ENCODE measurements at places on chromosomes 7 and 10.

DNA sequence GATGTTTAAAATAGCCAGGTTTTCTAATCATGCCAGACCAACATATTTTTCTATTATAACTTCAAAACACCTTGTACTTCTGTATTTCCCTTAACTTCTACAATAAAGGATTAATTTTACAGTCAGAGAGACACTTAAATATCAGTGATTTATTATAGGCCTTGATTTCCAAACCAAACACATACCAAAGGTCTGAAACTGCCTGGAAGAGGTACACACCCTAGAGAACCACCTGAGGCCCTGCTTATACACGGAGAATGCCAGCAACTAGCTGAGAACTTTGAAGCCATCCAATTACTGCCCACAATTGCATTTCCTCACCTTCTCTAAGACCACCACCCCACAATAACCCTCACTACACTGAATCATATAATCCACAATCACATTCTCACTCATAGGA lies 4.9 kb downstream of the CCDC6 start:
- no peak for DNase-seq

- no peak for DNase-seq
Measured at GRCh38 chr10:130025811-130026485, 61.9 kb upstream of the EBF3 start.

- no peak for DNase-seq
Measured at GRCh38 chr7:128045766-128046165, 14.5 kb upstream of the LRRC4 start.

DNA sequence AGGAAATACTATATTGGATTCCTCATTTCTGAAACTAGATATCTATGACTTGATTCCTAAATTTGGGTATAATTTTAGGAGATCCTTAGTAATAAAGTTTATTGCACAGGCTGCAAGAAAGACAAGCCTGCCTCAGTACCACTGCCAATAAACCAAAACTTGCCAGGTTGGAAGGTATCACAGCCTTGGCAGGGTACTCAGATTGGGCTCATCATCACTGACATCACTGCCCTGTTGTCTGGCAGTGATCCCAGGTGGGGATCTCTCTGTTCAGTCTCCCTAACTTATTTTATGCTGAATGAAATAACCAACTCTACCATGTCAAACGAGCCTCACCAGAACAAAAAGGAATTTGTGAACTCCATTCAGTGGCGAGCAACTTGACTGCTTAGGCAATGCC lies 18.8 kb downstream of the FIGNL1 start:
- DNase-seq = no peak

DNA sequence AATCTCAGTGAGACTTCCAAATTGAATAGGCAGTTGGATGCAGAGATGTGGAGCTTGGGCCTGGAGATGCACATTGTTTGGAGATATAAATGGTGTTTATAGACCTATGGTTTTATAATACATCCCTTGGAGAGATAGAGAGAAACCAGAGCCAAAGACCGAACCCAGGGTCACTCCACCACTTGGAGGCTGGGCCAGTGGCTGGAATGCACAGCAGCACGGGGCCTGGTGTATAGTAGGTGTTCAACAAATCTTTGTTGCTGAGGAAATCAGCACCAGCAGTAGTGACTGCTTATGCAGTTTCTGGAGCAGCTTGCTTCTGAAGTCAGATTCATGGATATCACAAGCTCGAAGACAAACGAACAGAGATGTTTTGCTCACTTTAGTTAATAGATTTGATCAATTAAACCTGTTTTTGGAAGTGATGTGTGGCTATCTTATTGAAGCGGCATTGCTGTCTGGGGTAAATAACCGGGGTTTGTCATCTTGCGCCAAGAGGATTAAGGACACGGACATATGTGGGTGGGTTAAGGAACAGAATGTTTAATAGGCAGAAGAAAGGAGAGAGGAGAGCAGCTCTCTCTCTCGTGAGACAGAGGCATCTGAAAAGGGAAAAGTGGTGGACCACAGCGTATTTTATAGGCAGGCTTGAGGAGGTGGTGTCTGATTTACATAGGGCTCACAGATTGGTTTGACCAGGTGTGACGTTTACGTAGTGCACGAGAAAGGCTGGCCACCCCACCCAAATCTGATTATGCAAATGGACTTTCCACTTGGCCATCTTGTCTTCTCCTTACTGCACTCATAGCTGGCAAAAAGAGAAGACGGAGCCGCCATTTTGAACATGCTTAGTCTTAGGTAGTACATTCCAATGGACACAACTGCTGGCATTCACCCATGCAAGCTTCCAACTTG lies 11.1 kb downstream of the RBP4 start:
- no peak for DNase-seq

GRCh38 chr10:20110125-20111100 lies 294.2 kb downstream of the PLXDC2 start:
- no peak for DNase-seq

DNA sequence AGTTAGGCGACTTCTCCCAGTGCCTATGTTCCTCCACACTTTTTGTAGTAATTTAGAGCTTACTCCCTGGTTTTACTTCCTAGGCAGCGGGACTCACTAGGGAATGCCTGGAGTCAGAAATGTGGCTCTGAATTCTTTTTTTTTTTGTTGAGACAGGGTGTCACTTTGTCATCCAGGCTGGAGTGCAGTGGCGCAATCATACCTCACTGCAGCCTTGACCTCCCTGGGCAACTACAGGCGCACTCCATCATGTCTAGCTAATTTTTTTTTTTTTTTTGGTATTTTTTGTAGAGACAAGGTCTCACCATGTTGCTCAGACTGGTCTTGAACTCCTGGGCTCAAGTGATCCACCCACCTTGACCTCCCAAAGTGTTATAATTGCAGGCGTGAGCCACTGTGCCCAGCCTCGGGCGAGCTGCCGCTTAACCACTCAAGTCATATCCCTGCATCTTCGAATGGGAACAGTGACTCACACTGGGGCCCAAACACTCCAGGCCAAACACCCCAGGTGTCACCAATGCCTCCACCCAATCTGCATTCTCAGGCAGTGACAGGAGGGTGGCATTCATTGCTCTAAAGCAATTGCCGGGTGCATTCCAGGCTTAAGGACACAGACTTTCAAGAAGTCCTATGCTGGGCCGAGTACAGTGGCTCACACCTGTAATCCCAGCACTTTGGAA lies 19.6 kb downstream of the RGS10 start:
- no peak for DNase-seq

- no peak for DNase-seq
Measured at GRCh38 chr10:35103882-35104281, 13.7 kb upstream of the CUL2 start.

DNA sequence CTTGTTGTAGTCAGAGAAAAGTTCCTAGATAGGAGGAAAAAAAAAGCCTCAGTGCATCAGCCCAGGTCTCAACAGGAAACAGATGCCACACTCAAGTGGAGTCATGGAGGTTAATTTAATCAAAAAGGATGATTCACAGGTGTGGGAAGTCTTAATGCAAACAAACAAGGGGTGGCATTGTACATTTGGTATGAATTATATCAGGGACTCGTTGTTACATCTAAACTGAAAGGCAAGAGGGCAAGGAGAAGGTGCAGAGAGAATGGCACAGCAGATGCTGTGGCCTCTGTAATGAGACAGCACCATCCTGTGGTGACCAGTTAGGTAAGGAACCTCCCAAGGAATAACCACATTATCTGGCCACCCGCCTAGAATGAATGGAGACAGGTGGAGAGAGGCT lies 133.7 kb downstream of the PTPRZ1 start:
- DNase-seq = no peak

- DNase-seq = no peak
Measured at GRCh38 chr10:93813507-93814465, 56.0 kb downstream of the LGI1 start.

DNA sequence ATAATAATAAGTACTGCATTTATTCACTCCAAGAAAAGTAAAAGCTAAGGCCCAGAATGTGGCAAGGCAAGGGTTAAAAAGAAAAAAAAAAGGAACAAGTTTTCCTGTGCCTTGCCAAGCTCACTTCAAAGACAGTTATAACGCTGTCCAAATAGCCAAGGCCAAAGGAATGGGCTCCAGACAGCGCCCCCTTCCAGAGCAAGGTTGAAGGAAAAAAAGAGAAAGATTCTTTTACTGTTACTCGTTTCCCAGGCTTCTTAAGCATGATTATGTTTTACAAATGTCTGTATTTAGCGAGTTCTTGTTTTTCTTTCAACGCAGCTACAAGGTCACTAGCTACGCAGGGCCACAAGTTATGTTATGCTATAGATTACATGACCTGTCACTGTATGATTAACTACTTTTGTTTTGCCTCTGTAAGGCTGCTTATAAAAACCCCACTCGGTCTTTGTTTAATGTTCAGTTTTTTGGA lies 9.1 kb upstream of the EIF4H start:
- no peak for DNase-seq

DNA sequence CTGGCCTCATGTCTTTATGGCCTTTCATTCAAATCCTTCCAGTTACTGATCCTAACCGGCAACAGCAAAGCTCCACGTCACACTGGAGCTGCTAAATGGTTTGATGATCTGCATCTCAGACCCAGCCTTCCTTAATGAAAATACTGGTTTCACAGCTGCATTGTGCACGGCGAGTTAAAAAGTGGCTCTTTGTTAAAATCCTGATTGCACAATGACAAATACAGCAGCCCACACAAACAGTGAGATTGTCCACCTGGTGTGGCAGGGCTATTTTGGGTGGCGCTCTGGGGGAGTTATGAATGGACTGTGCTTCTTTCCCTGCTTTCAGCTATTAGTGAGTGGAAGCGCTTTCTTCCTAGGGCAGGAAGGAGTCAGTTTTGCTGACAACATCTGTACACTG lies 63.4 kb upstream of the C1QL3 start:
- no peak for DNase-seq

DNA sequence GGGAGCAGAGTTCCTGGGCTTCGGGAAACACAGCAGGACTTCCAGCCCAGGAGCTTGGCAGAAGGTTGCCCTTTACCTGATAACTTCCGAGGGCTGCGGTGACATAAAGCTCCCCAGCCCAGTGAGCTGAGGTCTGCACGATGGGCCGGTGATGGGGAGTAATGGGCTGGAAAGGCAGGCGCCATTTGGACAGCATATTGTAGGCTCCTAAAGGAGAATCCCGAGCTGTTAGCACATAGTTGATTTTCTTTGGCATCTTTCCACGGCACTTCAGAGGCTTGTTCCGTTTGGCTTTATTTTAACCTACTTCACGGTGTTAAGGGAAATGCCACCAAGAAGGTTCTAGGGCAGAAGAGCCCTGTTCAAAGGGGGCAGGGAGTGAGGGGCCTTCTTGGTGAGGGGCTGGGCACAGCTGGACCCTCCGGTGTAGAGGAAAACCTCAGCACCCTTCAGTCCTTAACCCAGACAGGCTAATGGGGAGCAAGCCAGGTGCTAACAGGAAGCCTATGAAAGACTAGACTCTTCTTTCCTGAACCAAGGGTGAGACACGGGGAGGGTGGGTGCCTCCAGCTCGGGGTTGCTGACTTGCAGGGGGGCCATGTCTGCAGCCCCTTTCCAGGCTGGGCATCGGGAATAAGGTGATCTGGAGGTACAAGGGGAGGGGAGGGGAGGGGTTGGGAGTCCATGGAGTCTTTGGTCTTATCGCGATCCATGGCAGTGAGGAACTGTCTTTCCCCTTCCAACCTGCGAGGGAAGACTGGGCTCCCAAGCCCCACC lies 347.7 kb downstream of the GLRX3 start:
- no peak for DNase-seq

Measured in naive thymus-derived CD4-positive, alpha-beta T cell (primary cell).